CD4-positive, CD25-positive, alpha-beta regulatory T cell (primary cell): ENCODE measurements at places on chromosomes 12 and 14. TPM values are rescaled to one million over a fixed set of nuclear protein-coding genes. Genes with fewer than 3 reads are reported as not detected.

- DNase-seq: no peak
Measured at GRCh38 chr12:52215587-52216031, 17.4 kb upstream of the KRT7 start.

The NPFF gene
- polyA plus RNA-seq: not detected

DNA sequence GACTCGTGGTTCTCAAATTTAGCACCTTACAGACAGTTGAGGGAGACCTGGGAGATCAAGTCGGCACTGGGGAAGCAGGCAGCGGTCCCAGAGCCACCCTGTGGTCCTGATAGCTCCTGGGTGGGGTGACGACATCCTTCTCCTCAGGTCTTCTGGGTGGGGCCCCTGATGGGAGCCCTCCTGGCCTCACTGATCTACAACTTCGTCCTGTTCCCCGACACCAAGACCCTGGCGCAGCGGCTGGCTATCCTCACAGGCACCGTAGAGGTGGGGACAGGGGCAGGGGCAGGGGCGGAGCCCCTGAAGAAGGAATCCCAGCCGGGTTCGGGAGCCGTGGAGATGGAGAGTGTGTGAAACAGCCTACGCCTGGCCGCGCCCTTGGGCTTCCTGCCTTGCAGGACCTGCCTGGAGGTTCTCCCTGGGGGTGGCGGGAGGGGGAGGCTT, 2.6 kb downstream of the AQP6 start:
- no peak for DNase-seq

DNA sequence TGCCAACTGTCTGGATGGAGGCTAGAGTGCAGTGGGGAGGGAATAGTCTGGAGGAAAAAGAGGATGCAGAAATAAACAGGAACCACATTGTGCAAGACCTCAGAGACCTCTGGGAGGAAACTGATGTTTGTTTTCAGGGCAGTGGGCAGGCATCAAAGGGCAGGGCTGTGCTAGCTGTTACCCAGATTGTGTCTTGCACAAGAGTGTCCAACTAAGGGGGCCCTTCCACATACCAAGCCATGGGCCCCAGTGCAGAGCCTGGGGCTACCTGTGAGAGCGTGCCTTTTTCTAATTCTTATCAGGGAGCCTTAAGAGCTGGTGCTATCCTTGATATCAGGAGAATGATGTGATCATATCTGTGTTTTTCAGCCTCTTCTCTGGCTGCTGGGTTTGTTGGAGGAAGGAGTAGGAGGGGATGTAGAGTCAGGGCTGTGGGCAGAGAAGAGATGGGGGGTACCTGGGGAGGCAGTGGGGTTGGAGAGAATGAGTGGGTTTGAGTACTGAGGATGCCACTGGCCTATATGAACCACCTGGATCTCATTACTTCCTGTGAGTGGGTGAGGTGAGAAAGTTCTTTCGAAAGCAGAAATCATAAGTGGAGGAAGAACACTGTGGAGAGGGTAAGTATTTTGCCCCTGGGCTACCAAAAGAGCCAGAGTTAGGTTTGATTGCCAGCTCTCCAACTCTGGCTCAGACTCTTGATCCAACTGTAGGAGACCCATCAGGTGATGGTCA, 259.2 kb upstream of the CRY1 start:
- no peak for DNase-seq

GRCh38 chr14:42927313-42927712, 1320.6 kb downstream of the LRFN5 start:
- DNase-seq: no peak

The OTX2 gene
- polyA plus RNA-seq: not detected

DNA sequence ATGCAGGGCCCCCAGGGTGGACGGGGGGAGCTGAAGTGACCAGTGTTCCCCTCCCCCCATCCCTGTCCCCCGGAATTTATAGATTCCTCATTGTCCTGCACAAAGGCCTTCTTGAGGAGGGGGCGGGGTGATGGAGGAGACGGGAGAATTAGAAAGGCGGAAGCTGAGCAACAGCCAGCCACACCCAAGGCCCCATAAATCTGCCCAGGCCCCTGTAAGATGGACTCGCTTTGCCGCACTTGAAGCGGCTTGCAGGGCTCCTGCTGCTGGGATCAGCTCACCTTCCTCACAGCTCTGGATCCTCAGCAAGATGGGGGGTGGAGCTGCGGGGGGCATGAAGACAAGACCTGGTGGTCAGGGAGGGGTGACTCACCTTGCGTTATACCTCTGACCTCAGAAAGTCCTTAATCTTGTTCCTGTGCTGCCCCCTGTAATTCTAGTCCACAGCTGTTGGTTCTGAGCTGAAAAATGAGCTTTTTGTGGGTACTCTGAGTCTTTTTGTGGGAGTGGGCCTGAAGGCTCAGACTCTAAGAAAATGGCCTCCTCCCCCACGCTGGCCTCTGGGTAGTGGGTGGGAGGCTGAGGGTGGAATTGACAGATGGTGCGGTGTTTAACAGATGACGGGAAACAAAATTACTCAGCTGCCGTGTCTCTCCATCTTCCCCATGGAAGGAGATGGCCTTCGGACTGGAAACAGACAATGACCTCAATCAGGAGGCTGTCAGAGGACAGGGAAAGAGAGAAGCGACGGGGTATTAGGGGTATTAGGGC, 15.8 kb upstream of the ANKRD33 start:
- DNase-seq: no peak
